ENCODE measurements at places on chromosomes 5 and 9. TPM values are rescaled to one million over a fixed set of nuclear protein-coding genes. Genes with fewer than 3 reads are reported as not detected.

The EIF4E1B gene
- not detected for total RNA-seq

DNA sequence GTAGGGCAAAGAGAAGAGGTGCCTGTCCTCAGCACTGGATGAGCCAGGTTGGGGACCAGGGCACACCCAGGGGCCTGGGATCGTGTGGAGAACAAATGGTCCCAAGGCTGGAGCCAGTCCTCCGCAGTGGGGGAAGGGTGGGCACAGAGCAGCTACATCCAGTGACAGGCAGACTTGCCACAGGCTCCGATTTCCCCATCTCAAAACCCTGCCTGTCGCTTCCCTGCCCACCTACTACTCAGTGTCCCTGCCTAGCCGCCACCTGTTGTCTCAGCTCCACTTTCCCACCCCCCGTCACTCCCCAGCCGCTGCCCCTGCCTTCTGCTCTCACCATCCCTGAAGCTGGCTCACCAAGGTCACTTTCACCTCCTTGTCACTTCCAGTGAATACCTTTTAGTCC lies 13.9 kb upstream of the ENHO start:
- no peak for DNase-seq

DNA sequence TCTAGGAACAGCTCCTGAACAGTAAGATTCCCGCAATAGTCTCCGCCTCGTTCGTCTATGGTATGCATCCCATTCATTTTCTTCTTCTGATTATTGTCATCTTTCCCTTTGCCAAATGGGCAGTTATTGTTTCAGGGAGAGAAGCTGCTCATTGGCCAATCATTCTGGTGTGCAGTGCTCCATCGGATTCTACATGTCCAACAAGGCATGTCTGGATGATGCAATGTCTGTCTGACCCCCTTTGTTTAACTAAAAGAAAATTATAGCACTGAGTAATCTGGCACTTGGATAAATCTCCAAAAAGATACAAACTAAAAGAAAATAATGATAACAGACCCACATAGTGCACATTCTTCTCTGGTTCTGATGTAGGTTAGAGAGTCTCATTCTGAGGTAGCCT lies 515.6 kb upstream of the DMAC1 start:
- no peak for DNase-seq

- DNase-seq, result no peak
Measured at GRCh38 chr9:76738402-76738801, 25.8 kb upstream of the PCA3 start.

DNA sequence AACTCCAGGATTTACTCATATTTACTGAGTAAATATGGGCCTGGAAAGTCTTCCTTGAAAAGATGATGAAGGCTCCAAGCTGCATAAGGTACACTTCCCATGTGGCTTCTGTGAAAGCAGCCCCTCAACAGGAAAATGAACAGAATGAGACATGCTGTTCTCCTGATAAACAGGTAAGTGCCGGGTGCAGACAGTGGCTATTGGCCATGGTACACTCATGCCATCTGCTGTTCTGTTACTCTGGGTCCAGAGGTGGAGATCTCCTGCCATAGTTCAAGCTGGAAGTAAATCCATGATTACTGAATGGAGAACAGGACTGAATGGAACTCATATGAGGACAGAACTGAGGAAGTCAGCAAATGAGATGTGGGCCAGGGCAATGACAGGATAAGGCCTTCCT lies 103.6 kb downstream of the SLIT3 start:
- DNase-seq, result no peak

GRCh38 chr5:122350496-122350895 lies 38.5 kb downstream of the SNCAIP start:
- no peak for DNase-seq

DNA sequence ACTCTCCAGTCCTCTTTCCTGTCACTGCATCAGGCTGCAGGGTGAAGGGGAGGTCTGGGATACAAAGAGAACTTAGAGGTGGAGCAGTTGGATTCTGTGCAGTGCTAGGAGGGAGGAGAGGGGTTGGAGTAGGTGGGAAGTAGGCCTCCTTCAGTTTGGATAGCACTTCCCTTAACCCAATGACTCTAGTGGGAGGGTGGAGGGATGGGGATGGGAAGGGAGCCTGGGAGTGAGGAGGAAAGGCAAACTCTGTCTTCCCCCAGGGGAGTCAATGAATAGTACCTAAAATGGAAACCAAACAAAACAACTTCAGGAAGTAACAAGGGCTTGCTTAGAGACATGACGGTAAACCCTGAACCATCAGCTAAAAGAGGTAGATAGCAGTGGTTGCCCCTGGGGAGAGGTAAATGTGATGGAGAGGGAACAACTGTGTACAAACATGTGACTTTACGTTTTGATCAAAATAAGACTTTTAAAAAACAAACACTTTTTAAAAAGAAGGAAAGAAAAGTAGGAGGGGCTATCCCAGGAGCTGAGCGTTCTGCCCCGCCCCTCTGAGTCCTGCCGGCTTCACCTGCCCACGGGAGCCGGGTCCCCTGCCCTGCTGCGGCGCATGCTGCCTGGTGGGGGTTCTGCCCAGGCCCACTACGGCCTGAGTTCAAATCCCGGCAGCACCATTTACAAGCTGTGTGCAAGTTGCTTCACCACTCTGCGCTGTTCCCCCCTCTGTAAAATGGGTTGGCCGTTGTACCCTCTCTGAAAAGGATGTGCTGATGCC lies 30.9 kb downstream of the GSN start:
- DNase-seq, result no peak

DNA sequence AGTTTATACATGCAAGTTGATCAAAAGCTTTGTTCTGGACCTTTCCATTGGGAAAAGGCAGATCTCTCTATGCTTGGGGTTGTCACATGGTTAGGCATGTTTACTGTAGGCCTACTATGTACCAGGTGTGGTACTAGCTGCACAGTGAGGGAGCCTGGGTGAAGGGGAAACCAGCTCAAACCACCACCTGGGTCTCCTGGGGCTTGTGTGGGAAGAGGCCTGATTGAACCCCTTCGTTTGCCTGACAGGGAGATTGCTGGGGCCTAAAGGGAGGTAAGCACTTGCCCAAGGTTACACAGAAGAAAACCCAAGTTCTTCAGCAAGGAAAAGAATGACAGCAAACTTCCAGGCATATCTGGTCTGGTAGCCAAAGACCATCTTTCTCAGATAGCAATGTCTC lies 145.9 kb downstream of the MELK start:
- DNase-seq, result no peak

DNA sequence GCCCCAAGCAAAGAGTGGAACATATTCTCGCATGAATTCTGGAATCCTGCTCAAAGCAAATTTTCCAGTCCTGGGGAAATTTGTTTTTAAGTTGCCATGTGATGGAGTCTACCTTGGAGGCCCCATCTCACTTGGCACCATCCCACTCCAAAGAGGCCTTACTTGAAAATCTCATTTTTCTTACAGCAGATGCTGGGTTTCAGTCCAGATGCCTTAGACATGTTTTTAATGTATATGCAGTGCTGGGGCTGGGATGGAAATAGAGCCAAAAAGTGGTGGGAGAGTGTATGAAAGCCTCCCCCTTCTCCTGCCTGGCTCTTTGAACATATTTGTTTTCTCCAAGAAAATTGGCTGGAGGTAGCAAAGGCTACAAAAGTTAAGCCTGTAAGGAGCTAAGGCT lies 493.7 kb downstream of the ENC1 start:
- no peak for DNase-seq

DNA sequence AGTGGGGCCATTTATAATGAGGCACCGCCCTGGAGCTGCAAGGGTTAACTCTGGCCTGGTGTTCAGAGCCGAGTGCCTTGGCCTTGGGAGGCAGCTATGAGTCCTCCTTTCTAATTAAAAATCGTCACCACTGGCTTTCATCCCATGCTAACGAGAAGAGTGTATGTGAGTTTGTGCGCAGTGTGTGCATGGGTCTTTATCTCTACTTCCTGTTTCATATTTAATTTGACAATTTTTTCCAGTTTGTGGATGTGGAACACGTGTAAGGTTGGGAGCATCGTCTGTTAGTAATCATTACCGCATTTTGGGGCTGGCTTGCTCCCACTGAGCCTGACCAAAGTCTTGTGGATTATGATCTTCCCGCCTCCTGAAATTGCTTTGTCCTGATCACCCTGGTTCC lies 76.4 kb downstream of the NDFIP1 start:
- no peak for DNase-seq

The GDA gene
- total RNA-seq, result not detected

DNA sequence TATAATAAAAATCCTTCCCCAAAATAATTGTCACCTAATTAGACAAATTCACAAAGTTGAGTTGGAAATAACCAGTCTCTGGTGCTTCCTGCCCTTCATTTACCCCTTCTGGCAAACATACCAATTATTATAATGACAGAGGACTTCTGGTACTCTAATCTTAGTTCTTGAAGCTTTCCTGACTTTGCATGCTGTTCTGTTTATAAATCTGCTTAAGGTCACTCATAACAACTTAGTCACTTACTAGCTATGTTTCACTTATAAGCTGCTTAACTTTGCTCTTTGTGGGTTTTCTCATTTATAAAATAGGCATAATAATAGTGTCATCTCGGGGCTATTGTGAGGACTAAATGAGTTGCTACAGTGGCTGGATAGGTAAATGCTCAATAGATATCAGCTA lies 446.5 kb downstream of the EFNA5 start:
- DNase-seq, result no peak

DNA sequence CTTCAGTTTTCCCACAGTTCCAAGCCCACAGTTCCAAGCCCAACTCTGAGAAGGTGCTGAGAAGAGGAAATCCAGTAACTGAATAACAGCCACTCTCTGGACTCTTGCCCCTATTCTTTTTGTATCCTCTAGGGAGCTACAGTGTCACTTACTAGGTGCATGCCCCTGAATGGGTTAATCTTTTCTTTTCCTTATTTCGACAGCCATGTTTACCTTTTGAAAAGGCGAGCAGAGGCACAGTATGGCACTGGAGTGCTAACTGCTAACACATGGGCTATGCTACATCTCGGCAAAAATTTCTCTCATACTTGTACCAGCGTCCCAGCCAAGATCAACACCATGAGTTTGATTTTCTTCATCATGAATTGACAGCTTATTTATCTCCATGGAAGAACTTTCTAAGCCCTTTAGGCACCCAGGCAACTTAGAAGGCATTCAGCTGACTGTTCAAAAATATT lies 222.6 kb downstream of the EBF1 start:
- no peak for DNase-seq

GRCh38 chr9:113746486-113746885 lies 129.6 kb upstream of the ZNF618 start:
- DNase-seq, result no peak

The STX17 gene
- 35.2 TPM for total RNA-seq

DNA sequence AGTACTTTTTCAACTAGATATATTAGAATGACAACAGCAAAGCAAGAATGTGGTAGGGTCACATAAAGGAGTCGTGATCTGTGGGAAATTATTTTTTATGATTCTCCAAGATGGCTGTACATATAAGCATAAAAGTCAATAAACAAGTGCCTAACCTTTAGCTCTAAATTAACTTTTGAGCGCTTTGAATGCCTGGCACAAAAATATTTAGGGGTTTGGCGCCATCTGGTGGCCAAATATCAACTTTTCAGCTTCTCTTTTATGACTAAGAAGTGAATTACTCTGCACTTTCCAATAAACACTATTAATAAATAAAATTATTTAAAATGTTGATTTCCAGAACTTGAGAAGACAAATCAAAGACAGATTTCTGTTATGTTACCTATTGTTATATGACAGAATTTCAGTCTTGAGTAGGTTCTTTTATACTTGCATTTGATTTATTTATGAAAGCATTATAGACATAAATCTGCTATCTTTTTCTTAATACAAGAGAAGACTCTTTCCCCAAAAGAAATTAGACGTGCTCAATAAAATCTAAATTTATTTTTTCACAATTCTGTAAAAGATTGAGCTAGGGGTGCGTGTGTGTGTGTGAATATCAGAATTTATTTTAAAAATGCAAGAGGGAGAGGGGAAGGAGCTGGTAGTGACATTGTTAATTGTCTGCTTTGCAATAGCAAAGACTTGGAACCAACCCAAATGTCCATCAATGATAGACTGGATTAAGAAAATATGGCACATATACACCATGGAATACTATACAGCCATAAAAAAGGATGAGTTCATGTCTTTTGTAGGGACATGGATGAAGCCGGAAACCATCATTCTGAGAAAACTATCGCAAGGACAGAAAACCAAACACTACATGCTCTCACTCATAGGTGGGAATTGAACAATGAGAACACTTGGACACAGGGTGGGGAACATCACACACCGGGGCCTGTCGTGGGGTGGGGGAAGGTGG lies 36.7 kb upstream of the ARRDC3 start:
- DNase-seq, result peak; percentile 83

- DNase-seq, result no peak
Measured at GRCh38 chr5:23614422-23614821, 107.0 kb downstream of the PRDM9 start.

GRCh38 chr9:38059233-38059936 lies 9.6 kb downstream of the SHB start:
- no peak for DNase-seq

DNA sequence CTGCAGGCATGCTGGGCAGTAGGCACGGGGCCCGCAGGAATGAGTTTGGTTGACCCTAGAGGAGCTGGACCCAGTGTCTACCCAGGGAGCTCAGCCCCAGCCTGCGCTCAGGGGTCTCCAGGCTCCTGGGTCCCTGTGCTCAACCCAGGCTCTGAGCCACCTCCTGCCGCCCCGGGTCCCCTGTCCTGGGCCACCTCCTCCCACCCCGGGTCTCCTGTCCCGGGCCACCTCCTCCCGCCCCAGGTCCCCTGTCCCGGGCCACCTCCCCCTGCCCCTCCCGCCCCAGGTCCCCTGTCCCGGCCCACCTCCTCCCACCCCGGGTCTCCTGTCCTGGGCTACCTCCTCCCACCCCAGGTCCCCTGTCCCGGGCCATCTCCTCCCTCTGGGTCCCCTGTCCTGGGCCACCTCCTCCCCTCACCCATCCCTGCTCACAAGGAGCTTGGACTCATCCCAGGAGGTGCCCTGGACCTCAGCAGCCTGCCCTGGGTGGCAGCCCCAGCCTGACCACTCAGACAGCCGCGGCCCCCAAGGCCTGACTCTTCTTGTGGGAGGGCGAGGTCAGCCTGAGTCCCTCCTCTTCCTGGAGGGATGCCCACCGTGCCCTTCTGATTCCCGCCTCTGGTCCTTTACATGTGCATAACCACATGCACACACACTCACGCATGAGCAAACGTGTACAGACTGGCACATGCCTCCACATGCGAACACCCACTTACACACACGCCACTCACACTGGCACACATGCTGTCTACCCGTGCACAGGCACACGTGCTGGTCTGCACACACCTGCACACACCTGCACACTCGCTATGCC lies 2.4 kb downstream of the LCN12 start:
- DNase-seq, result no peak

GRCh38 chr5:30698217-30698616 lies 495.3 kb upstream of the CDH6 start:
- DNase-seq, result no peak

The PKD2L2 gene
- 0.30 TPM for total RNA-seq

GRCh38 chr5:116379306-116379705 lies 195.3 kb downstream of the SEMA6A start:
- DNase-seq, result no peak

- DNase-seq, result peak; percentile 64
Measured at GRCh38 chr5:55994495-55994997, at the start of gene IL6ST. Gene IL6ST, minus strand, starts transcription at chr5:55994963. Its CDS starts 18,685 bp downstream, at chr5:55976278.

The IFNA13 gene
- not detected for total RNA-seq
